ENCODE measurements at places on chromosomes 11 and 22.

GRCh38 chr11:110086892-110087309, 6.3 kb upstream of the ZC3H12C start:
- no peak for DNase-seq

- DNase-seq, result no peak
These were observed 27.2 kb downstream of the NAV2 start for GRCh38 chr11:19739872-19740271.

GRCh38 chr11:131430473-131431208, 60.2 kb downstream of the NTM start:
- DNase-seq, result no peak

- peak; percentile 26 for DNase-seq
These were observed 700 bp upstream of the STX3 start for GRCh38 chr11:59754494-59754858.

Data from DND-41 (cell line).